NCI-H2107 (cell line): ENCODE measurements at places on chromosomes 1 and 21.
A peak's percentile ranks its signal among the peaks of the same experiment; 100 is the strongest.

DNA sequence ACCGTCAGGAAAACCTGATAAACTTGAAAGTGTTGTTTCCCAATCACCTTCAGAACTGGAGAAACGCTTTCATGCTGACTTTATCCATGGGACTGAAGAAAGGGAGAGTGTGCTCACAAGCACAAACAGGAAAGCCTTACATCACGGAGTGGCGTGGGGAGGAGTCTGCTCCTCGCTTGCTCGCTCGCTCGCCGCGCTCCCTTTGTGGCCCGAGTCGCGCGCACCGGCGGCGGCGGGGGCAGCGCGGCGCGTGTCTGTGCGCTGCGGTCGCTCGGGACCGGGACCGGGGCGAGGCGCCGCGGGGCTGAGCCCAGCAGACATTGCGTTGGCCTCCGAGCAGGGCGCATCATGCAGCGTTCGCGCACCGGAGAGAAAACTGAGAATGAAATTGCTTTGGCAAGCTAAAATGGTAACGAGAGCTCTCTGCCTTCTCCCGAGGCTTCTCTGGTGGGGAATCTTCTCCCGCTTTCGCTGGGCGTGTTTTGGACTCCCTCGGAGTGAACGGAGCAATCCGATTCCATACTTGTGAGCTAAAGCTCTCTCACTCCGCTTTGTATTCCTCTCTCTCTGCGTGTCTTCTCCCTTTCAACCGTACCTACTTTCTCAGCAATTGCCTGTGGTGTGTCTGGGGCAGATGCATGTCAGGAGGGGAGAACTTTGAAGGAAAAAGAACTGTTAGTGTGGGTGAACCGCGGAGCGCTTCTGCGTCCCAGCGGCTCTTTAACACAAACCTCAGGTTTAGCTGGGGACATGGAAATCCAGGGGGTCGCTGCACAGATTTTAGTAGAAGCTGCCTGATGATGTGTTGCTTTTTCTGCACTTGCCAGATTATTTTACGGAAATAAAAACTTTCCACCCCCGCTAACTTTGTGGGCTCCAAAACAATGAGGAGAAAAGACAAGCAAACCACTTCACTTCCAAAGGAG is at the start of gene RGL1:
Gene RGL1 (plus strand): TSS at position 205 of the 926 bp plus-strand sequence. CDS start 178 bp downstream, at position 383.
- DNase-seq, result peak; percentile 60

- DNase-seq, result no peak
Observed at GRCh38 chr1:45334308-45335245, 5.4 kb upstream of the TOE1 start.

DNA sequence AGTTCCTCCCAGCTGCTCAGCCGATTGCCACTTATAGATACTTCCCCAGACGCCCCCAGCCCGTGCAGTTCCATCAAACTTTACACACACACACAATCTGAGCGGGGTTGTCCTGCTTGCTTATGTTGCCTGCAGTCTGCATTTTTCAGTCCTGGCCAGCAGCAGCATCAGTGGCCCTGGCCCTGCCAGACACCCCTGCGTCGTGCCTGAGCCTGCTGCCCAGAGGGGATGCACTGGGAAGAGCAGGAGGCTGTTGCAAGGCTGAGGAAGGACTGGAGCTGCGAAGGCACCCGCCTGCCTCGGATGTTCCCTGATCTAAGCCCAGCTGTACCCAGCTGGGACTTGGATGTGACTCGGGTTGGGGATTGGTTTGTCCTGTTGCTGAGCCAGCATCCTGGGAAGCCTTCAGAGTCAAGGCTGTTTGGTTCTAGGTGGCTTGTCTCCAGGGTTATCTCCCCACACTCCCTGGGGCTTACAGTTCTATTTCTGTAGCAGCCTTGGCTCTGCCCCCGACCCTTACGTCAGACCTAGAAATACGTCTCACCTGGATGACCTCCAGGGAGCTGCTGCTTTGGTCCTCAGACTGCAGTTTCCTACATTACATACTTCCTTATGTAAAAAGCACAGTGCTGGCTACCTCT is 42.3 kb downstream of the MAN1C1 start:
- no peak for DNase-seq

GRCh38 chr1:95752515-95753381 is 518.7 kb downstream of the RWDD3 start:
- DNase-seq, result no peak

DNA sequence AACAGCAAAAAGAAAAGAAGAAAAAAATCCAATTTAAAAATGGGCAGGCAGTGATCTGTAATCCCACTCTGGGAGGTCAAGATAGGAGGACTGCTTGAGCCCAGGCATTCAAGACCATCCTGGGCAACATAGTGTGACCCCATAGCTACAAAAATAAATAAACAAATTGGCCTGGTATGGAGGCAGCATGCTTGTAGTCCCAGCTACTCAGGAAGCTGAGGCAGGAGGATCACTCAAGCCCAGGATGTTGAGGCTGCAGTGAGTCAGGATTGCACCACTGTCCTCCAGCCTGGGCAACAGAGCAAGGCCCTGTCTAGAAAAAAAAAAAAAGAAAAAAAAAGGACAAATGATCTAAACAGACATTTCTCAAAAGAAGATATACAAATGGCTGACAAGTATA is 99.6 kb downstream of the EIF4G3 start:
- DNase-seq, result no peak

- no peak for DNase-seq
Observed at GRCh38 chr1:78540048-78540447, 49.3 kb downstream of the PTGFR start.

GRCh38 chr1:213976665-213977485 is 10.9 kb upstream of the PROX1 start:
- no peak for DNase-seq

DNA sequence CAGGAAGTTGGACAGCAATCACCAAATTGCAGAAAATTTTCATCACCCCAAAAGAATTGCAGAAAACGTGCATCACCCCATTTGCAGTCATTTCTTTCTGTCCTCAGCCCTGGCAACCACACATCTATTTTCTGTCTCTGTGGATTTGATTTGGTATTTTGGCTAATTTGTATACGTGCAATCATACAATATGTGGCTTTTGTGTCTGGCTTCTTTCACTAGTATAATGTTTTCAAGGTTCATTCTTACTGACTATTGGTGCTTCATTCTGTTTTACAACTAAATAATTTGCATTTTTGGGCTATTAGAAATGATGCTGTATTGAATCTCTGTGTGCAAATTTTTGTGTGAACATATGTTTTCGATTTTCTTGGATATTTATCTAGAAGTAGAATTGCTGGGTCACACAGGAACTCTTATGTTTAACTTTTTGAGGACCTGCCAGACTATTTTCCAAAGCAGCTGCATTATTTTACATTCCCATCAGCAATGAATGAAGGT is 24.8 kb upstream of the PRDM2 start:
- no peak for DNase-seq

DNA sequence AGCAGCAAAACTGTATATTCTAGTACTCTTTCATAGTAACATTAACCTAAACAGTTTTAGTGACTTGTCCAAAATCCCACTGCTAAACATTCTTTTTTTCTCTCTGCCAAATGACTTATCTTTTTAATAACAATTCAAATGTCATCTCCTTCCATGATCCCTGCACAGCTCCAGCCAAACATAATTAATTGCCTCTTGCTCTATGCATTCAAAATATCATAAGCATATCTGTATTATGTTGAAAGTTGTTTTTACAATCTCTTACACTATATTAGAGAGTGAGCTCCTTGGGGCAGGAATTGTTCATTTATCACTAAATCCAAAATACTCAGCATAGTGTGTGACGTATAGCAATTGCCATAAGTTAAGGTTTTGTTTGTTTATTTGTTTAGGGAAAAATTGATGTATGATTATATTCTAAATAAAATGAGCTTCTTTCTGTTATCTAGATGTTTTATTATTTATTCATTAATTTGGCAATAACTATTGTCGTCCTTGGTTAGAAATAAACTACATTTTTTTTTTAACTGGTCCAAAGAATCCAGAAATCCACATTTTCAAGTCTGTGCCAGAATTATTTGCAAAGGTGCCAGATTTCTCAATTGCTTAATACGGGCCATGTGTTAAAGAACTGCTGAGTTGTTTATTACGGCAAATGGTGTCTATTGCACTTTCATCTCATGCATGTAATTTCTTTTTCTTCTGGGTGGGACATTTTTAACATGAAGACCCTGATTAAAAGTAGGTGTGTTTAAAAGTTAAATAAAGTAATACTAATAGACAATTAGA is 577.2 kb upstream of the ZRANB2 start:
- DNase-seq, result no peak

DNA sequence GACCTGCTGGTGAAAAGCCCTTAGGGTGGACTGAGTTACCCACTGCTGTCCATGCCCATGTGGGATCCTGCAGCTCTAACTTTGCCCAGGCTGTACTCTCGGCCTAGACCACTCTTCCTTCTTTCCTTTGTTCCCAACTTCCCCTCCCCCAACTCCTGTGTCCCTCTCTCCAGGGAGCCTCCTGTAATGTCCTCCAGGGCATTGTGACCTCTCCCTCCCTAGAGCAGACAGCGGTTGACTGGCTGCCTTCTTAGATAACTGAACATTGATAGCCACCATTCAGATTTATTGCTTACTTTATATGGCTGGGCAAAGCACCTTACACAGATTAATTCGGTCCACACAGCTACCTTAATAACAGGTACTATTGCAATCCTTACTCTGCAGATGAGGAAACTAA is 5.0 kb downstream of the RUNX1 start:
- DNase-seq, result no peak

DNA sequence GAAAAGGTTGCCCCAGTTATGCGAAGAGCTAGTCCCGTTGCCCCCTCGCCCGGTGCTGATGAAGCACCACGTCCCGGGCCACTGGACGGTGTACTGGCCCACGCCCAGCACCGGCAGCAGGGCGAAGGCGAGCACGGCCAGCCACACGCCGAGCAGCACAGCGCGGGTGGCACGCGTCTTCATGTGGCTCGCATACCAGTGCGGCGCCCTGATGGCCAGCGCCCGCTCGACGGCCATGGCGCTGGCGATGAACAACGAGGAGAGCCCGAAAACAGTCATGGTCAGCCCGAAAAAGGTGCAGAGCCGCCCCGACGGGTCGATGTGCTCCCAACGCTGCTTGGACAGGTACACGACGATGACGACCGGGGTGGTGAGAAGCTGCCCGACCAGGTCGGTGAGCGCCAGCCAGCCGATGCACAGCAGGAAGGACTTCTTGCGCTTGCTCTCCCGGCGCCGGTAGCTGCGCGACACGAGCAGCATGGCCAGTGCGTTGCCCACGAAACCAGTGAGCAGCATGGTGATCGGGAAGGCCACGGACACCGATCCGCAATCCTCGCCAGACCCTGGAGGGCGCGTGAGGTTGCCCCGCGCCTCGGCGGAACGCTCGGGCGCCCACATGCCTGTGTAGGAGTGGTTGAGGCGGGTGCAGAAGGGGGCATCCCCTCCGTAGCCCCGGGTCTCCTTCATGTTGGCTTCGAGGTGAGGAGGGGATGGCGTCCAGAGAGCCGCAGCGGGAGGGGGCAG is 553 bp downstream of the PTGER3 start:
- DNase-seq, result no peak

- DNase-seq, result no peak
Observed at GRCh38 chr1:192862271-192862670, 53.4 kb downstream of the RGS2 start.

- no peak for DNase-seq
Observed at GRCh38 chr1:35629051-35629450, 12.3 kb downstream of the PSMB2 start.

GRCh38 chr1:108000620-108001111 is 35.7 kb upstream of the VAV3 start:
- DNase-seq, result no peak

DNA sequence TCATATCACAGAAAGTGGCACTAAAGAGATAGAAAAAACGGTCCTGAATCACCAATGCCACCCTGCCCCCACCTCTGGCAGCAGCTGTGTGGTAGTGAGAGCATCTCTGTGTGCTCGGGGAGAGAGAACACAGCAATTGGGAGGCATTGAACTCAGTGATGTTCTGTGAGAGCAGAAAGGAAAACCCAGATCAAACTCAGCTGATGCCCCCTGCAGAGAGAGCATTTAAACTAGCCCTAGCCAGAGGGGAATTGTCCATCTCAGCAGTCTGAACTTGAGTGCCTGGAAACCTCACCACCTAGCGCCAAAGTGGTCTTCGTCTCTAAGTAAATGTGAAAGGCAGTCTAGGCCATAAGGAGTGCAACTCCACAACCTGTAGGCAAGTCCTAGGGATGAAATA is 21.3 kb downstream of the SLC44A5 start:
- DNase-seq, result no peak
